ENCODE measurements at places on chromosomes 2 and 18. TPM values are rescaled to one million over a fixed set of nuclear protein-coding genes. Genes with fewer than 3 reads are reported as not detected.
A peak's percentile ranks its signal among the peaks of the same experiment; 100 is the strongest.

- H3K36me3 ChIP-seq = no peaks in the 10 kb centered on the region
- no peak for DNase-seq
- H3K27me3 ChIP-seq = no peaks in the 10 kb centered on the region
- no peak overlapping the region for H3K27ac ChIP-seq
- H3K4me3 ChIP-seq = no peak overlapping the region
Observed at GRCh38 chr2:233844064-233844807, 10.1 kb downstream of the HJURP start.

The KIF5C gene
- 19.8 TPM for total RNA-seq

DNA sequence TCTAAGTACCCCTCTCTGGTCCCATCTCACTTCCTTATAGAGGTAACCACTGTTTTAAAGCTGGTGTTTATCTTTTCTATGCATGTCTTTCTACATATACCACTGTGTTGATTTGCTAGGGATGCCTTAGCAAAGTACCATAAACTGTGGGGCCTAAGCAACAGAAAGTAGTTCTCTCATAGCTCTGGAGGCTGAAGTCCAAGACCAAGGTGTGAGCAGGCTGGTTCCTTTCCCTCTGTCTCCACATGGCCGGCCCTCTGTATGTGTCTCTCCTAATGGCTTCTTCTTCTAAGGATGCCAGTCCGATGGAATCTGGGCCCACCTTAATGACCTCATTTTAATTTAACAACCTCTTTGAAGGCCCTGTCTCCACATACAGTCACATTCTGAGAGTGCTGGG, 40.8 kb upstream of the ROCK2 start:
- H3K27me3 ChIP-seq = no peaks in the 10 kb centered on the region
- H3K4me1 ChIP-seq = no peaks in the 10 kb centered on the region
- no peaks in the 10 kb centered on the region for H3K36me3 ChIP-seq
- DNase-seq = no peak

DNA sequence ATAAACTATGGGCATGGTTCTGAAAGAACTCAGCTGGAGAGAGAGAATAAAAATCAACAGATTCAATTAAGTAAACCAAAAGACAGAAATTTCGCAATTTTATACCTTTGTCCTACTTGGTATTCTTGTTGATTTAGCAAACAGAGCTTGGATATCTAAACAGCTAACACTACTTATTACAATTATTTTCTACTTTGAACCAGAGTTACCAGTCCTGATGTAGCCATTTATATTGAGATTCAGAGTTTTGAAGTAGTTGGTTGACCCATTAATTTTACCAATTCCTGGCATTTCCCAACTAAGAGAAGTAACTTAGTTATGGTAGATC, 48.9 kb downstream of the ASXL2 start:
- no peaks in the 10 kb centered on the region for H3K27me3 ChIP-seq
- H3K4me3 ChIP-seq = no peak overlapping the region
- no peak for DNase-seq
- no peaks in the 10 kb centered on the region for H3K36me3 ChIP-seq
- H3K4me1 ChIP-seq = peaks cover 41% of the 10 kb centered on the region

- no peaks in the 10 kb centered on the region for H3K27me3 ChIP-seq
- no peaks in the 10 kb centered on the region for H3K36me3 ChIP-seq
- H3K27ac ChIP-seq = no peak overlapping the region
- no peak overlapping the region for H3K4me3 ChIP-seq
Observed at GRCh38 chr2:83730223-83730622, 728.9 kb downstream of the SUCLG1 start.

DNA sequence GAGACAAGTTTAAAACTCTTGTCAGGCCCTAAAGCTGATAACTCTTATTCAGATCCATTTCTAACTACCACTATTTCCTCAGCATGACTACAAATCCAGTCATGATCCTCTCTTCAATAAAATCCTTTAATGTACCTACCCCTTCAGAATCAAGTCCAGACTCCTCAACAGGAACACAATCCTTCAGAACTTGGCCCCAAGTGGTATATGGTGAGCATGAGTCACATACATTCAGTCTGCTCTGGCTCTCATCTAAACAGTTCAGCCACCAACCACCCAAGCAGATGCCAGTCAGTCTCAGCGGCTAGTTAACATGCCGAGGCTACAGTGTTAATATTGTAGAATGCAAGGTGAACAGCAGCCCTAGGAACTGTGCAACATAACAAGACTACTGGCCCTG, 9.7 kb downstream of the LMAN2L start:
- H3K27ac ChIP-seq = no peak overlapping the region
- no peaks in the 10 kb centered on the region for H3K27me3 ChIP-seq
- H3K4me1 ChIP-seq = no peaks in the 10 kb centered on the region

The POTEJ gene
- not detected for total RNA-seq

The IMPA2 gene
- total RNA-seq = 14.0 TPM

The EIF2AK2 gene
- 39.8 TPM for total RNA-seq

- H3K4me3 ChIP-seq = peak overlapping the region; percentile 1
- DNase-seq = no peak
Observed at GRCh38 chr2:42123426-42123825, 45.7 kb upstream of the EML4 start.

The AQP12A gene
- not detected for total RNA-seq

DNA sequence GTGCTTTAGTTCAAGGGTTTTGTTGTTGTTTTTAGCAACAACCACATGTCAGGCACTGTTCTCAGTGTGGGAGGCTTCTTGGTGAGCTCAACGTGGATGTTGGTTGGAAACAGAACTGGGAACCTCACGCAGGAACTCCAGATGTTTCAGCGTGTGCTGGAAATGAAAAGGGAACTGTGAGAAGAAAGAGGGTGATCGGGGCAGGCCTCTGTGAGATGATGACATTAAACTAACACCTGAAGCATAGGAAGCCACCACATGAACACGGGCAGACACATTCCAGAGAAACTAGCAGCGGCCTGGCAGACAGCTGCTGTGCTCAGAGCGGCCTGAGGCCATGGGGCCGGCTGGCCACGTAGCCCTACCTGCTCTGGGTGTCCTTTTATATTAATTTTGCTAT, 66.4 kb downstream of the COA5 start:
- peaks cover 85% of the 10 kb centered on the region for H3K36me3 ChIP-seq
- no peak overlapping the region for H3K4me3 ChIP-seq
- DNase-seq = no peak
- H3K27ac ChIP-seq = no peak overlapping the region

- H3K4me1 ChIP-seq = no peaks in the 10 kb centered on the region
- no peaks in the 10 kb centered on the region for H3K36me3 ChIP-seq
- no peak overlapping the region for H3K4me3 ChIP-seq
- no peak for DNase-seq
- no peaks in the 10 kb centered on the region for H3K27me3 ChIP-seq
- H3K27ac ChIP-seq = peak overlapping the region; percentile 32
Observed at GRCh38 chr18:57780318-57780705, 22.8 kb downstream of the ATP8B1 start.

- H3K4me3 ChIP-seq = no peak overlapping the region
- DNase-seq = no peak
- no peaks in the 10 kb centered on the region for H3K4me1 ChIP-seq
- no peak overlapping the region for H3K27ac ChIP-seq
- H3K36me3 ChIP-seq = no peaks in the 10 kb centered on the region
Observed at GRCh38 chr2:130251873-130252620, 53.8 kb upstream of the TUBA3E start.

The INSIG2 gene
- total RNA-seq = 16.9 TPM

DNA sequence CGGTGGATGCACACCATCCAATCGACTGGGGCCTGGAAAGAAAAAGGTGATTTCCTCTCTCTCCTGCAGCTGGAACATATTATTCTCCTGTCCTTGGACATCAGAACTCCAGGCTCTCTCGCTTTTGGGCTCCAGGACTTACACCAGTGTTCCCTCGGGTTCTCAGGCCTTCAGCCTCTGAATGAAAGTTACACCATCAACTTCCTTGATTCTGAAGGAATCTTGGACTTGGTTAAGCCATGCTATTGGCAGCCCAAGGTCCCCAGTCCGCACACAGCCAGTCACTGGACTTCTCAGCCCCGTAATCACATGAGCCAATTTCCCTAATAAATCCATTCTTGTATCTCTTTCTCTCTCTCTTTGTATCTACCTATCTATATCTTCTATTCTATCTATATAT, 418.9 kb downstream of the IRS1 start:
- H3K27me3 ChIP-seq = no peaks in the 10 kb centered on the region
- no peak overlapping the region for H3K27ac ChIP-seq
- H3K36me3 ChIP-seq = no peaks in the 10 kb centered on the region
- DNase-seq = no peak

- DNase-seq = no peak
- H3K27me3 ChIP-seq = no peaks in the 10 kb centered on the region
- peaks cover 7% of the 10 kb centered on the region for H3K4me1 ChIP-seq
- no peaks in the 10 kb centered on the region for H3K36me3 ChIP-seq
Observed at GRCh38 chr2:61658841-61659780, 121.0 kb upstream of the XPO1 start.

The AOX1 gene
- total RNA-seq = not detected

DNA sequence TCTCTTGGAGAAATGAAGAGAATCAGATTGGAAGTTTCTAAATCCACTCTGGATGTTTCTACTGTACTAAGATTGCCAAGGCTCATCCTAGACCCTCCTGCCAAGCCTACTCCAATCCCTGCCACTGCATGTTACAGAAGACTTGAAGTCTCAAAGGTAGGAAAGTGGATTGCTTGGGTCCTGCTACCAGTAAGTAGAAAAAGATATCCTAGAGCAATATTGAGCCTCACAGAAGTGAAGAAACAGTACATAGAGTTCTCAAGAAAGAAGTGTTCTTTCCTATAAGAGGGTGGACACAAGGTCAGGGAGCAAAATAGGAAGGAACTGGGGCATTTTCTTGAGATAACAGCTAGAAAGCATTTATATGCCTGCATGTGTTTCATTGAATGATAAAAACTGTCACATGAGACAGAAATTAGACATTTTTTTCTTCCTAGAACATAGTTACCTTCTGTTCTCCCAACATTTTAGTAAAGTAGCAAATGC, 232.9 kb downstream of the RBM43 start:
- no peaks in the 10 kb centered on the region for H3K36me3 ChIP-seq
- no peaks in the 10 kb centered on the region for H3K27me3 ChIP-seq
- no peak overlapping the region for H3K27ac ChIP-seq
- H3K4me3 ChIP-seq = no peak overlapping the region
- H3K4me1 ChIP-seq = no peaks in the 10 kb centered on the region
- DNase-seq = no peak

GRCh38 chr2:36582538-36582937, 15.4 kb downstream of the FEZ2 start:
- no peak overlapping the region for H3K4me3 ChIP-seq
- H3K27me3 ChIP-seq = no peaks in the 10 kb centered on the region
- DNase-seq = no peak
- H3K27ac ChIP-seq = no peak overlapping the region

GRCh38 chr18:11901826-11902438, 6.2 kb downstream of the MPPE1 start:
- no peak for DNase-seq
- H3K4me3 ChIP-seq = no peak overlapping the region
- no peaks in the 10 kb centered on the region for H3K27me3 ChIP-seq
- H3K36me3 ChIP-seq = peaks cover 4% of the 10 kb centered on the region
- no peak overlapping the region for H3K27ac ChIP-seq
- H3K4me1 ChIP-seq = peaks cover 2% of the 10 kb centered on the region

- no peaks in the 10 kb centered on the region for H3K27me3 ChIP-seq
- no peaks in the 10 kb centered on the region for H3K4me1 ChIP-seq
- no peaks in the 10 kb centered on the region for H3K36me3 ChIP-seq
- no peak overlapping the region for H3K4me3 ChIP-seq
- no peak overlapping the region for H3K27ac ChIP-seq
Observed at GRCh38 chr2:227103583-227103982, 60.4 kb downstream of the COL4A4 start.

The IL37 gene
- not detected for total RNA-seq
